ENCODE measurements at places on chromosomes 6 and 20.

- peak; percentile 52 for DNase-seq
These were observed 881 bp upstream of the AIG1 start for GRCh38 chr6:143059663-143060353.

GRCh38 chr6:147416622-147417021 is 91.9 kb upstream of the SAMD5 start:
- no peak for DNase-seq

- no peak for DNase-seq
These were observed 95.8 kb downstream of the ARMC2 start for GRCh38 chr6:108944071-108944470.

- DNase-seq: no peak
These were observed 8.1 kb downstream of the SCRT2 start for GRCh38 chr20:667351-668034.

GRCh38 chr20:62254021-62254724 is 15.9 kb downstream of the OSBPL2 start:
- DNase-seq: no peak

DNA sequence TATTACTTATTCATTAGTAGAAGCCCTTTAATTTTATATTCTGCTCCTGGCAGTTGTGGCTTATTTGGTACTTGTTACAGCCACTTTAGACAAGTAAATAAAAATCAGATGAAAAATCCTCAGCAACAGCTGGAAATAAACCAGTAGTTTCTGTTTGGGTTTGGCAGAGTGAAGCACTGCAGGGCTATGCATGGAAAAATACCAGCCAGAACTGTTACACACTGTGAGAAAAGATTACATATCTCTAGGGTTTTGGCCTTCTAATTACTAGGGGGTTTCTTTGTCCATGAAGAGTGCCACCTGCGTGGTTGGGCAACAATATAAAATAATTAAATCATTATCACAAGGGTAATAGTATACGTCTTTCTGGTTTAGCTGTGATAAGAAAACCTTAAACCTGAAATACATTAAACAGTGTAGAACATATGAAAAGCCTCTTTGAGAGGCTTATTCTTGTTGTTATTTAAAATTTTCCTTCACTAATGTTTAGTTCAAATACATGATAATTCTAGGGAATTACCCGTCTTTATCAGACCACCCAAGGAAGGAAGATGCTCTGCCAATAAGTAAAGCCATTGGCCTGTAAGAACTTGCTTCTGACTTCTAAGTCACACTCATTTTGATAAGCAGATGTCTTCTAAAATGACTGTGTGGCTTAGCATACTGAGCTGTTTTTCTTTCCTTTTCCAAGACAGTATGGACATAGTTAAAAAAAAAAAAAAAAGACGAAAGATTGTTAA is 320.0 kb upstream of the FLRT3 start:
- DNase-seq: no peak

DNA sequence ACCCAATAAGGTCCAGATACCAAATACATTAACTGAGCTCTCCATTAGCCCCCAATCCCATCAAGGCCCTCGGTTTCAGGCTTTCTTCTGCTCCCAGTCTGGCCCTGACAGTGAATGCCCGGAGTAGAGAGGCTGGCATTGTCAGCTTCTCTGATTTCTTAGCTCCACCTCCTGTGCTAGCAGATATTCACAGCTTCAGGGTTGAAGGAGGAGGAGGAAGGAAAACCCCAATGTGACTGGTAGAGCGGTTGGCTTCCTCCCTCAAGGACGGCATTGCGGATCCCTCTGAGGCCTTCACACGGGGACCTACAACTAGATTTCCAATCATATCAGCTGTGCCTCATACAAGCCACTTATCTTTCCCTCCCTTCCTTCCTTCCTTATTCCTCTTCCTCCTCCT is 164.1 kb upstream of the SYNDIG1 start:
- DNase-seq: no peak

DNA sequence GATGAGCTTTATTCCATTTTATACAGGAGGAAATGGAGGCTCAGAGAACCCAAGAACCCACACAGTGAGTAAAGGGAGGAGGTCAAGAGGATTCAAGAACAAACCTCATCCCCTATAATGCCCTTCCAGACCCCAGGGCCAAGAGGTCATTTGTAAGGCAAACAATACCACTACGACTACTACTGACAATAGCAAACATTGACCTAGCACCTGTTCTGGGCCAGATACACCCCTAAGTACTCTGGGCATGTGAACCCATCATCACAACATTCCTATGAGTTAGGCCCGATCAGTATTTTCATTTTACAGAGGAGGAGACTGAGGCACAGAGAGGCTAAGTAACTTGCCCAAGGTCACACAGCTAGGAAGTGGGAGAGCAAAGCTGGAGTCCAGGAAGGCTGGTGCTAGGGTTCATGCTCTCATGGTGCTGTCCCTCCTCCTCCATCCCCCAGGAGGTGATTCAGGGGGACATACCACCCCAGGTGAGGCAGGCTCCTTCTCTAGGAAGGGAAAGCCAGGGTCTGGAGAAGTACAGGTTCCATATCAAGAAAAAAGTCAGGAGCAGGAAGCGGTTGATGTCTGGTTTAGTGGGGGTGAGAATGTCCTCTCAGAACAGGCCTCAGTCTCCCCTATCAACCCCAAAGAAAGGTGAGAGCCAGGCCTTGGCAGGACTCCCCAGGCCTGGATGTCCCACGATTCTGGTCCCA is 13.7 kb downstream of the SLC13A3 start:
- no peak for DNase-seq
